Stimulated activated CD8-positive, alpha-beta memory T cell treated with anti-CD3 and anti-CD28 coated beads, Interleukin-4, amount 100 ng/mL, for 1 hour (primary cell): ENCODE measurements at places on chromosomes 5 and 9.
A peak's percentile ranks its signal among the peaks of the same experiment; 100 is the strongest.

GRCh38 chr5:158431369-158432029 is 572.6 kb upstream of the CLINT1 start:
- no peak for DNase-seq

- DNase-seq = no peak
These were observed 190.5 kb downstream of the PIK3R1 start for GRCh38 chr5:68405784-68406743.

DNA sequence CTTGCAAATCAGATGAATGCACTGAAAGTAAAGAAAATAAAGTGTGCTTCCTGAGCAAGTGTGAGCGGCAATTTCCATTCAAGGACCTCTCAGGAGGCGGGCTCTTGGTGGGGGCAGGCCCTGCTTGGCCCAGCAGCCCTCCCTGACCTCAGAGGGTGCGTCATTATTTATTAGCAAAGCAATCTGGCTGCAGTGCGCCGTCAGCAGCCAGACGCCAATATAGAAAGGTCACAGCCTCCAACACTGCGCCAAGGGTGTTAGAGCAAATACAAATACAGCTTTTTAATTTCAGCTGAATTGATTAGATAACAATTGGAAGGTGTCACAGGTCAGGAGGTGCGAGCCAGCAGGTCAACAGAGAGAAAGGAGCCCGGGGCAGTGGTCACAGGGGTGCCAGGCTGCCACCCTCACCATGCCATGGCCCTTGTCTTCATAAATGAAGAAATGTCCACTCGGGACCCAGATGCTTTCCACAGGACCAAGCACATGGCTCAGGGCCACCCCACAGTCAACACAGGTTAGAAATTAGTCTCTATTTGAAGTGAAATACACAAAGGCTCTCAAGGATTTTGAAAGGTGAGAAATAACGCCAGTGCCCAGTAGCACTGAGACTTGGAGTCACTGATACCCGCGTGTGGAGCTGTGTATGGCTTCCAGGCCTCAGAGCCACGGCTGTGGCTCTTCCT is 309.8 kb downstream of the IRX2 start:
- no peak for DNase-seq

- no peak for DNase-seq
These were observed 178.9 kb downstream of the SH3GL2 start for GRCh38 chr9:17757816-17758215.

DNA sequence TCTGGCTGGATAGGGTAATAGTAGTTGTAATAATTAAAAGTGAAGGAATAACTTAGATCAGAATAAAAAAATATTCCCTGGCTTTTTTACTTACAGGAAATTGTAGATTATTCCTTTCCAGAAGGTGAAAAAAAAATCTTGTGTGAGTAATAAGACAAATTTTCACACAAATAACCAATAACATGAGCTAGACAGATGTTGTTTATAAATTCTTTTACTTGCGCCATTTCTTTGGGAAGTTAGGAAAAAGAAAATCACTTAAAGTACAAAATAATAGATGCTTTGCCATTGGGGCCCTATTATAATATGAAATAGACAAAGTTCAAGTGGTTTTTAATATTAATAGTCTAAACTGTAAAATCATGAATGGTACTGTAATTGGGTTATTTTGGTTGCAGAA is 204.1 kb downstream of the ARRDC3 start:
- no peak for DNase-seq

DNA sequence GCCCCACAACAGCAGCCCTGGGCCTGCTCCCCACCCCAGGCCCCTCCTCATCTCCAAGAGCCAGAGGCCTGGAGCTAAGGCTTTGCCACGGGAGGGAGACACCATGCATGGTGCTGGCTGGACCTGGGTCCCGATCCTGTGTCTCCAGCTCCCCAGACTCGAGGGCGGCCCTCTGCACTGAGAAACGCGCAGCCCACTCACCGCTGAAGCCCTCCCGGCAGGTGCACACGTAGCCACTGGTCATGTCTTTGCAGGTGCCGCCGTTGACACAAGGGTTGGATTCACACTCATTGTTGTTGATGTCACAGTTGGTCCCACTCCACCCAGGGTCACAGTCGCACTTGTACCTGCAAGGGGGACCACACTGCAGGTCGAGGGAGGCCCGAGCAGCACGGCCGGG is 30.4 kb upstream of the SEC16A start:
- no peak for DNase-seq

DNA sequence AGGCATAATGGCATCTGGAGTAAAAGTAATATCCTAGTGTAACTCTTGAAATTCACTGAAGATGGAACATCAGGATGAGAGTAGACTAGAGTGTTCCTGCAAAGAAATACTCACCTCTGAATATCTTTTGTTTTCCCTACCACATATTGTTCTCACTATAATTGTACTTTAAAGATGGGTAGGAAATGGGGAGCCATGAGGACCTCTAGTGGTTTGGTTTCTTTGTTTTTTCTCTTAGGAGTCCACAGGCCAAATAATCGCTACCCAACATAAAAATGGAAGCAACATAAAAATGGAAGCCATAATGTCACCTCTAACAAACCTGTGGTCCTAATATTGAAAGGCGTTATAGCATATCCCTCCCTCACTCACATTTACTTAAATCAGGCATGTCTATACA is 2375.8 kb downstream of the MAT2B start:
- DNase-seq = no peak

GRCh38 chr5:165272436-165272835 is 1767.0 kb downstream of the MAT2B start:
- DNase-seq = no peak

DNA sequence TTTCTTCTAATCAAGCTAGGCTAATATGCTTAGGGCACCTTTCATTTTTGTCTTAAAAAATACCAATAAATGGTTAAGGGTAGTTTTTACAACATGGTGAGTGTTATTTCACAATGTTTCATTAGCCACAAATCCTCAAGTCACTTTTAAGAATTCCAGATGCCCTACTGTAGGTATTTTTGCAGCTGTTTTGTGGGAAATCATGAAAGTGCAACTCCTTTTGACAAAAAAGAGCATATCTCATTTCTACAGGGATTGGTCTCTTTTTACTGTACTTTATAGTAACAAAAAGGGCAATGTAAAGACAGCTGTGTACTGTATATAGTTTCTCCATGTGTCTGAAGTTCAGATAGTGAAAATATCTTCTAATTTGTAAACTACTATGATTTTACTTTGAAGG is 28.3 kb upstream of the GAS1 start:
- no peak for DNase-seq

- DNase-seq = no peak
These were observed 547.3 kb upstream of the ZNF608 start for GRCh38 chr5:125293726-125294125.

DNA sequence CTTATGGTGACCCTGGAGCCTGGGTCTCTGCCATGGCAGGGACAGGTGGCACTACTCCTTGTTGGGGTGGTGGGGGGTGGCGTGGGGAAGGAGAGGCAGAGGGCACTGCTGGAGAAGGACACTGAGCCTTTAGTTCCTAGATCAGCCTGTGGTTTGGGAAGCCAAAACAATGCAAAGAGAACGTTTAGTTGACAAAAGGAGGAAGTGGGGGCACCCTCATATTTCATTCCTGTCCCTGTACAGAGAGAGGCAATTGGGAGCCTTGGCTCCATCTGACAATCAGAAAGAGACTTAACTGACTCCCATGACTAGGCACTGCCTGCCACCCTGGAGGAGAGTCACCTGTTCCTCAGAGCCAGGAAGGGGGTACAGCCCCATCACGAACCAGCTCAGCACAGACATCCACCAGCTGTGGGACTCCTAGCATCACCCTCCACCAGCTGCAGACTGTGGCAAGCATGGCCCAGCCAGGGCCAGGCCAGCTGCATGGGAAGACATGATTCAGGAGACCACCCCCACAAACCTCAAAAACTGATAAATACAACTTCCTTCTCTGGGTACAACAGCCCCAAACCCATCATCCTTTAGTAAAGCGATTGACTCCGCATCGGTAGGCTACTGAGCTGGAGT is 257.5 kb downstream of the HSPA4 start:
- no peak for DNase-seq

DNA sequence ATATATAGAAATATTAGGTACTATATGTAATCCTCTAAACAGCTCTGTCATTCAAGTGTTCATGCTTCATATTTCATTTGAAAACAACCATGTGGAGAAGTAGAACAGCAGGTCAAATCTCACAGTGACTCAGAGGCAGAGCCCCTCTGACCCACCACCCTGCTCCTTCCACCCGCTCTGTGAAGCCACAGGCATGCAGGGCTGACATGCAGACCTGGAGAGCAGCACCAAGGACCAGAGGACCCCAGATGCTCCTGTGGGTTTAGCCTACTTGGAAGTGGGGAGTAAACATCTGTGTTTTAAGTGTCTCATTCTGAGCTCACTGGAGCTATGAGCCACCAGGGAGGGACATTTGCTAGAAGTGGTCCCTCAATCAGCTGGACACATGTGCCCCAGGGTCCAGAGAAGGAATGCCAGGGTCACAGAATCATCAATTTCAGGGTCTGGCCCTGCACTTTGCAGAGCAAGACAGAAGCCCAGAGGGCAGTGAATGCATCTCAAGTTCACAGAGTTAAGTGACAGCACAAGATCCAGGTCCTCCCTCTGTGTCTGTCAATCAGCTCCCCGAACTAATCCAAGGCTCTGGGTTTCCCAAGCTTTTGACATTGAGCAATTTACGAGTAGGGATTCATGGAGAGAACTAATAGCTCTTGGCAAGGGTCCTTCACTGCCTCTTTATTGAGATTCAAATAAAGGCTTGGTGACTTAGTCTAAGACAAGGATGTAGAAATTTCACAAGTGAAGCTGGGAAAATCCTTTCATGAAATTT is 441.1 kb downstream of the SEMA5A start:
- DNase-seq = no peak

GRCh38 chr5:114223866-114224265 is 138.0 kb upstream of the KCNN2 start:
- no peak for DNase-seq

DNA sequence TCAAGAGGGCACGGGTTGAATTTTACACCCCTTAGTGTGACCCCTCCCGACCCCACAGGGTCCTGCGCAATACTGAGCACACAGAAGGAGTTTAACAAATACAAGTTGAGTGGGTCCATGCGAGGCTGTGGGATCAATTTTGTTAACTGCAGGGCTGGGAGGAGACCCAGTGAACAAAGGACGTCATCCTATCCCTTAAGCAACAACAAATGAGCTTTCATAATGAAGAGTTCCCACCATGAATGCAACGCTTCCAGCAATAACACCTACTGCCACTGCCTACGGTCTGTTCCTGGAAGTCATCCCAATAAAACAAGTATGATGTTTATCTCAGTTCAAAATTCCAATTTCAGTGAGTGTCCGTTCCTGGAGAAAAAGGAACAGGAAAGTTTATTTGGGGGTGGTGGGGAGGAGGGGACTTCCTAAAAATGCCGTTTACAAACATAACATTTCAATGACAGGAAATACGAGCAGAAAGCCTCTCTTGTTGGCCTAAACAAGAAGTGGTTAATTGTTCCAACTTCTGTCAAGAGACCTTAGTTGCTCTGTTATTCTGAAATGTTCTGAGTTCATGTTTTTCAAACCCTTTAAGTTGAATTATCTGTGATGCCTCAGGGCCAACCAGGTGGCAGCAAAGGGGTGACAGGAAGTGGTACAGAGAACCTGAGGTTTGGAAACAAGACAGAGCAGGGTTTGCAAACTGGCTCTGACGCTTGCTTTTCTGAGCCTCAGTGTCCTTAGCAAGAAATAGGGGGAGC is 65.8 kb upstream of the PLPP6 start:
- DNase-seq = peak; percentile 27

DNA sequence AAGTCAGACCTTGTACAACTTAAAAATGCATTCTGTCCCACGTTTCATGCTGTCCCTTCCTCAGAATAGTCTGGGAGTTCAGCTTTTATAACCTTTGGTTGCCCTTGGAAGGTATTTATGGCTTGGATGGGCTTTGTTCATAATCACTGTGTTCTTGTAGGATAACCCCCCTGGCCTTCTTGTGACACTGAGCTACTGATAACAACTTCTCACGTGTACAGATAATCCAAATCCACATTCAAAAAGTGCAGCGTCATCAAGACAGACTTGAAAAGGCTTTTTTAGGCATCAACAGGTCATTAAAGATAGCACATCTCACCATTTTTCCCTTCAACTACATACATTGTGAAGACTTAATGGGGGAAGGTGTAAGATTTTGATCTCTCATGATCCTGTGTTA is 42.0 kb downstream of the SLC1A3 start:
- no peak for DNase-seq

- no peak for DNase-seq
These were observed 11.5 kb downstream of the SMIM3 start for GRCh38 chr5:150789943-150790611.

DNA sequence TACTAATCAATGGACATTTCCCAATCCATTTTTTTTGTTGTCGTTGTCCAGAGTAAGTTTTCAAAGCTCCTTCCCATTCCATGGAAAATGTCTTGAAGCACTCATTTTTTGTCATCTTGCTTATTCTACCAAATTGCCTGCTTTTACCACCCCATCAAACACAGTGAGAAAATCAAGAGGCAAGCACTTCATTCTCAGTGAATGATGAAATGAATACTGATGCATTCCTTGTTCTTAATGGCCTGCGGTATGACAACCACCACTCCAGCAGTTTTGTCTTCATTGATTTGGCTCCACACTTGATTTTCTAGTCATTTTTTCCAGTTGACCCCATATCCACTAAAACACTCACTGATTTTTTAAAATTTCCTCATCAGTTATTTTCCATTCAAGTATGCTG is 193.5 kb upstream of the ANKH start:
- no peak for DNase-seq

- no peak for DNase-seq
These were observed 55.0 kb upstream of the CPLX2 start for GRCh38 chr5:175816348-175816747.

- no peak for DNase-seq
These were observed 254.2 kb upstream of the NR4A3 start for GRCh38 chr9:99567436-99567835.

GRCh38 chr5:72552041-72552557 is 44.9 kb upstream of the ZNF366 start:
- DNase-seq = no peak

DNA sequence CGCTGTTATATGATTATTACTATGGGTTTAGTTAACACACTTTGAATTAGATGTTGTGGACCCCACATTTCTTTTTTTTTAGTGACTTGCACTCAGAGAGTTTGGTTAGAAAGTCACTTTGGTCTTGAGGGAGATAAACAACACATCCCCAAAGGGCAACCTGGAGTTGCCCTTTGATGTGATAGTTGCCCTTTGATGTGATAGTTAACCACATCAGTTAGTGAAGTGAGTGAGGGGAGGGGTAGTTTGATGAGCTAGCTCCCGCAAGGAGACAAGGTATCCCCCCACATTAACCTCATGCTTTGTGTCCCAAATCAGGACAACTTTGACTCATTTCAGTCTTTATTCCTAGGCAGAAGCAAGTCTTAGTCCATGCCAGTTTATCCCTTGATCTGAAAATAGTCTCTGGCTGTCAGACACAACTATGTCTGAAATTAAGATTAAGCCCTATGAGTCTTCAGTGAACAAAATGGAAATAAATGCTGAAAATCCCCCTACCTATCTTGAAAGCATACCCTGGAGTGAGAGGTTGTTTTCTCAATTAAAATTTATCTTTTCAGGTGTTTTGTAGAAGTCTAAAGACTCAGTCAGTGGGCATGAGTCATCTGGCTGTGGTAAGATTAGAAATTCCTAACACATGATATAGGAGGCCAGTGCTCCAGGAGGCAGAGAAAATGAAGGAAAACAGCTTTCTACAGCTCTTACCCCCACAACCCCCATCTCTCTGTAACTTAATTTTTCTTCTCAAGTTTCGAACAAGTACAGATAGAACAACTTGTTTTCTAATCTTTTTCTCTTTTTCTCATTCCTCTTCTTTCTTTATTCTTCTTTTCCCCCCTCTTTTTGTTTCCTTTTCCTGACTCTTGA is 208.9 kb upstream of the DMRTA1 start:
- DNase-seq = no peak
